ENCODE measurements at places on chromosomes 6 and 20.

DNA sequence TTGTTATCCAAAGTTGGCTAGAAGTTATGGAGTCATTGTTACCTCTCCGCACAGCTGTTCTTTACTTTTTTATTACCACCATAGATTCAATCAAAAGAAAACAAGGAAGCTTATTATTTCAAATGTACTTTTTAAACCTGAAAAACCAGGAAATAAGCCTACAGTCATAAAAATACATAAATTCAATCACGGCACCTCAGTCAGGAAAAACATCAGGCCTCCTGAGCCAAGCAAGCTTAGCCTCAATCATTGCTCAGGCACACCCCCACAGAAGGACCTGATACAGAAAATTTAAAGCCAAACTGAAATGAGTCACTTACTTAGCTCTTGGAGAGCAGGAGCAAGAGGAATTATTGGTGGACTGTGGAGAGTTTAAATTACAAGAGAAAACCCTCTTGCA lies 44.3 kb downstream of the MARCKS start:
- DNase-seq = no peak

DNA sequence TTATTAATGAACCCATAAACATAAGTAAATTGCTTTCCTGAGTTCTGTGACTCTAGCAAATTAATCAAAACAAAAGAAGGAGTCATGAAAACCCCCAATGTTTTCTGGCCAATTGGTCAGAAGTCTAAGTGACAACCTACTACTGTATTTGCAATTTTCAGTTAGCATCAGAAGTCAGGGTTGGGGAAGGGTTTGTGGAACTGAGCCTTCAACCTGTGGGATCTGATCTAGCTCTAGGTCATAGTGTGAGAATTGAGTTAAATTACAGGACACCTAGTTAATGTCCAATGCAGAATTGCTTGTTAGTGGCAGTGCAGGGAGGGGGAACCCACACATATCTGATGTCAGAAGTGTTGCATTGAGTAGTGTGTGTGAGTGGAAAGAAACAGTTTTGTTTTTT lies 142.4 kb downstream of the ISM1 start:
- DNase-seq = no peak

DNA sequence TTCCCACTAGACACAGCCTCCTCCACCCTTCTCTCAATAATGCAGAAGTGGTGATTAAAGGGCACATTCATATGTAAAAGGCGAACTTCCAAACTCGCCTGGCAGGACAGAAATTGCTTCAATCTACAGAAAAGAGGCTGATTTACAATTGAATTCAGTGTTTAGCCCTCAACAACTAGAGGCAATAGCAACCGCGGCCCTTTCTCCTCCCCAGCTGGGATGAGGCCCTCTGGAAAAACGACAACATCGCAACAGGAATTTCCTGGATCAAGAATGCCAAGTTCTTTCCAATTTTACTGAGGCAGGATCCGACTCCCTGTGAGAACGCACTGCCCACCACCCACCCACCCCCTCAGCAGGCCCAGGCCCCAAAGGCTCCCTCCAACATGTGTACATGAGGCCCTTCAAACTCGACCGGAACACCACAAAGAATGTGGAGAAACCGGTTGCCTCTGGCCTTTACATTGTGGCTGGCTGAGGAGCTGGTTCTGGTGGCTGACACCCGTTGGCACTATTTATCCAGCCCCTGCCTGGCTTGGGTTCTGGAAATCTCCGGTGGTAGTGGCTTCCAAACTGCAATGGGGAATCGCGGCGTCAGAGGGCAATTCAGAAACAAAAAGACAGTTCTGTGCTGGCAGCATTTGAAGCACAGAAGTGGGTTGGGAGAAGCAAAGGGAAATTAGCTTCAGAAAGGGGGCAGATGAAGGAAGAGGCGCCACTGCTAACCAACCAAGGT lies 36.8 kb downstream of the ZMYND8 start:
- DNase-seq = no peak

- no peak for DNase-seq
These were observed 84.7 kb upstream of the SUPT3H start for GRCh38 chr6:45462190-45463134.

DNA sequence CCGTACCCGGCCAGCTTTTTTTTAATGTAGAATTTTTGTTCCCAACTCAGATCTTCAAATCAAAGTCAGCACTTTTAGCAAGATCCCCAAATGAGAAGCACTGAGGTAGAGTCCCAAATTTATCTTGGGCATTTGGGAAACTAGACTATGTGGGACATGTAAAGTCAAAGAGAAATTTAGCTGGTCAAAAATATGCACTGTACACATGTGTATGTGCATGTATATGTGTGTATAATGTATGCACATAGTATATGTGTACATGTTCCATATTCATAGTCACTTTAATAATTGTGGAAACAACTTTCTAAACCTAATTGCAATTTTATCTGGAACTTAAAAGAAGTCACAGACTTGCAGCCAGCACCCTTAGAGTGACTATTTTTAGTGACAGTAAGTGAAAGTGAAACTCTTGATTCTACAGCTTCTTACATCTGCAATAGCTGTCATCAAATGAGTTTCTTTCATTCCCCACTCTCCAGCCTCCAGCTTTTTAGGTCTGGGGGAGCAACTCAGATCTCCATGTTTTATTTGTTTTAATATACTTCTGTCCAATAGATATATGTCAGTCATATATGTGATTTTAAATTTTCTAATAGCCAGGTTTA lies 53.6 kb downstream of the CDC40 start:
- DNase-seq = no peak

- DNase-seq = no peak
These were observed 1.3 kb downstream of the BTBD3 start for GRCh38 chr20:11918981-11919380.

DNA sequence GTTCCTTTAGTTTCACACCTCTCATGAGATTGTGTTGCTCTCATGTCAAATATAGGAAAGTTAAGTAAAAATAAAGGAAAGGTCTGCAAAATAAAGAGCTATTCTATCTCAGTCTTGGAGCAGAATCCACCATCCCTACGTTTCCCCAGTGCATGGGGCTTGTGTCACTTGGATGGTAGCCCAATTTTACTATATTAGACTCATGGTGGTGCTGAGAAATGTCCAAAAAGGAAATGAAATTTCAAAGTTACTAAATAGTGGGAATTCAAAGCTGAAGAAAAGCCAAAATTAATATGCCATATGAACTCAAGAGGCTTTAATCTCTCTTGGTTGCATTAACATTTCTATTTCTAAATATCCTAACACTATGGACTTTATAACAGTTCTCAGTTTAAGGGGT lies 1283.3 kb upstream of the GJE1 start:
- no peak for DNase-seq

- DNase-seq = no peak
These were observed 115.5 kb downstream of the IRF4 start for GRCh38 chr6:506920-507622.

GRCh38 chr6:125526007-125526720 lies 223.3 kb upstream of the HEY2 start:
- no peak for DNase-seq

- no peak for DNase-seq
These were observed 212.6 kb upstream of the RSPO3 start for GRCh38 chr6:126905917-126906316.

DNA sequence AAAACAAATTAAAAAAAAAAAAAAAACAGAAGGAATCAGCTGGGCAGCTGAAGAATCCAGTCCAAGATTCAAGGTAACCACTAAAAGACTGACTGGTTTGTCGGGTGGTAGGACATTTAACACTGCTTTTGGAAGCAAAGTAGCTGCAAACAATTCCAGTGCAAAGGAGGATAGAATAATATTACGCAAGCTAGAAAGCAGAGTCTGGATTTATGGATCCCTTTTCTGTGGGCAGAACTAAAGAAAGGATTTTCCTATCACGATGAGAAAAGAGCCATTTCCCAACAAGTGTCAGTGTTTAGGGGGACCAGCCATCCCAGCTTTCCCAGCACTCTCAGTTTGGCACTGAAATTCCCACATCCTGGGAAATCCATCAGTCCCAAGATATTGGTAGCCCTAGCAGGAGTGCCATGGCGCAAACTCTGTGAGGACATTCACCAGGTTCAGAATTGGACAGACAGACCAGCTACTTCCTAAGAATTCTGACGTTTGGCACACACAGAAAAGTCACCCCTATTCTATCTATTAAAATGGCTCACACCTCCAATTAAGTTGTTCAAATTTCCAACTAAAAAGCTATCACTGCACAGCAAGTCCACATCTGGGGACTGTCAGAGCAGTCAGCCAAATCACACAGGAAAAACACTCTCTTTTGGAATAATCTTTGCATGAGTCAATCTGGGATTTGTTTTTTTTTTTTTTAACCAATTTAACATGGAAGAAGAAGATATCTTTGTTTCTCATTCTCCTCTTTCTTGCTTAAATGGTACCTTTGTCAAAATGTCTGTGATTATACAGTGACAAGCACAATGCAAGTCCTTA lies 356.8 kb upstream of the ARID1B start:
- DNase-seq = no peak

DNA sequence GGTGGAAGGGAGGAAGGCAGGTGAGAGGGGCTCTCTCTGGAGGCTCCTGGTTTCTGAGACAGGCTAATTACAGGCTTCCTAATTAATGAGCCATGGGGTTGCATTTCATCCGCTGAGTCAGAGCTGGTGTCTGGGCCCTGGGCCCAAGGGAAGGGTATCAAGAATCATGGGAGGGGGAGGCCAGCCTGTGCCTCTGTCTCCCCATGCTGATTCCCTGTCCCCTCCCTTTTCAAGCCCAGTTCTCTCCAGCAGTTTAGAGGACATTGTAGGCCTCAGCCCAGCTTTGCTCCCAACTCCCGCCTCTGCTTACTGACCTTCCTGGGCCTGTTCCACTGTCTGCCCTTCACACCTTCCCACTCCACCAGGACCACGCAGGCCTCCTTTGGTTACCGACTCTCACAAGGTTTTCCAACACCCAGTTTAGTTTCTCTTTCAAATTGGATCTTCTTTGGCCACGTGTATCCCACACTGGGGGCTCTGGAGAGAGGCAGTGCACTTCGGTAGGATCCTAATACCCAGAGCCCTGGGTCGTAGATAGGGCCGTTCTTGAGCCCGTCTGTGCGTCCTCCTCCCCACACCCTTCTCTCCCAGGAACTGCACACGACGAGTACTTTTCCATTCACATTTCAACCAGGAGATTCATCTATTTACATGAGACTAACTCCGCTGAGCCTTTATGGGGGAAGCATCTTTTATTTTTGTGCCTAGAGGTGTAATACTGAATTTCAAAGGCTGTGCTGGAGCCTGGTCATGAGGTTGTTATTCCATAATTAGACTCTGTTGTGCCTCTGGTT lies 18.2 kb upstream of the AVP start:
- no peak for DNase-seq

DNA sequence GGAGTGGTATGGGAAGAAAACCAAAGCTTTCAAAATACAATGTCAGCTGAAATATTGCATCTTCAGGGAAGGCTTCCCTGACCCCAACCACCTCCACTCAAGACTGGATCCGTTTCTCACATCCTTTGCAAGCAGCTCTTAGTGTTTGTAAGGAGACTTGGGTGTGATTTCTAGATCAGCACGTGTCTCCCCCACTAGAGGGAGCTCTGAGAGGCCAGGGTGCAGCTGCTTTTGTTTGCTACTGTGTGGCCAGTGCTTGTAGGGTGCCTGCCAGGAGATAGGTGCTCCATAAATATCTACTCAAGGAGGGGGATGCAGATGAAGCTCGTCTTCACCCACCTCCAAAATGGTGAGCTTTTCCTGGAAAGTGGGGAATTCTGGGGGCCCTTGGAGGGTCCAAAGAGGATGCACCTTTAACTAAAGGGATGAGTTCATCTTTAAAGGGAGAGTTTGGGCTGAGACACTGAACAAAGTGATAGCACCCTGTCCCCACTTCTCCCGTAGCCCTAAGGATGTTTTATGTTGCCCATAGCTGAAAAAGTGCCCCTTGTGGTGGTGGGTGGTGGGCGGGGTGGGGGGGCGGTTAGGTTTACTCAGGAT lies 52.6 kb upstream of the MAFB start:
- DNase-seq = peak; percentile 43

DNA sequence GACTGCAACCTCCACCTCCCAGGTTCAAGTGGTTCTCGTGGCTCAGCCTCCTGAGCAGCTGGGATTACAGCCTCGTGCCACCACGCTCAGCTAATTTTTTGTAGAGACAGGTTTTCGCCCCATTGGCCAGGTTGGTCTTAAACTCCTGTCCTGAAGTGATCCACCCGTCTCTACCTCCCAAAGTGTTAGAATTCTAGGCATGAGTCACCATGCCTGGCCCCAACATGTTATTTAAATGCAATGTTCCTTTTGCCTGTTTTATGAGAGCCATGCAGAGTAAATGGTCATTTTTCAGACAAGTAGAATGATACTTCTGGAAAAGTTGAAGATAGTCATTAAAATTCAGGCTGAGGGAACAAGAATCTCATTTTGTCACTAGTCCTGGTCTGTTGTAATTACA lies 43.8 kb upstream of the RPS6KA2 start:
- DNase-seq = no peak

GRCh38 chr6:147184379-147184778 lies 19.8 kb upstream of the STXBP5 start:
- DNase-seq = no peak

DNA sequence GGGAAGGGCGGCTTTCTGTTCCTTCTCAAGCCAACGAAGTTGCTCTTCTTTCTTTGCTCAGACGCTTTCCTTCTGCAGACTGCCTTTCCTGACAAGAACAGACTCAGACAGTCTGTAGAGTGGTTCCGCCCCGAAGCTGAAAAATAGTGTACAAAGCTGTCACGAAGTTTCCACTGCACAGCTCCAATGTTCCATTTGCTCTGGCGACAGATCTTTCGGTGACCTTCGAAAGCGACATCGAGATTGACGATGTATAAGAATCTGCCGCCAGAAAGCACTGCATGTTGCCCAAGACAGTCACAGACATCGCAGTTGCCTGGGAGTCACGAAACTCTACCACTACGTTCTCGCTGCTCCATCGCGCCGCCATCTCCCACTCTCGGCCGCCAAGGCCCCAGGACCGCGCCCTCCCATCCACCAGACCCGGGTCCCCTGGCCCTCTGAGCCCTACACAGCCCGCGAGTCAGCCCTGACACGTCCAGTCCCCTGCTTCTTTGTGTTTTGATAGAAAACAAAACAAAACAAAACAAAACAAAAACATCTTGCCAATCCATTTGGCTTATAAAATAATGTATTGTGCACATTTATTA lies 42.1 kb upstream of the ZNF184 start:
- no peak for DNase-seq

GRCh38 chr6:45830441-45831139 lies 185.1 kb downstream of the CLIC5 start:
- no peak for DNase-seq

DNA sequence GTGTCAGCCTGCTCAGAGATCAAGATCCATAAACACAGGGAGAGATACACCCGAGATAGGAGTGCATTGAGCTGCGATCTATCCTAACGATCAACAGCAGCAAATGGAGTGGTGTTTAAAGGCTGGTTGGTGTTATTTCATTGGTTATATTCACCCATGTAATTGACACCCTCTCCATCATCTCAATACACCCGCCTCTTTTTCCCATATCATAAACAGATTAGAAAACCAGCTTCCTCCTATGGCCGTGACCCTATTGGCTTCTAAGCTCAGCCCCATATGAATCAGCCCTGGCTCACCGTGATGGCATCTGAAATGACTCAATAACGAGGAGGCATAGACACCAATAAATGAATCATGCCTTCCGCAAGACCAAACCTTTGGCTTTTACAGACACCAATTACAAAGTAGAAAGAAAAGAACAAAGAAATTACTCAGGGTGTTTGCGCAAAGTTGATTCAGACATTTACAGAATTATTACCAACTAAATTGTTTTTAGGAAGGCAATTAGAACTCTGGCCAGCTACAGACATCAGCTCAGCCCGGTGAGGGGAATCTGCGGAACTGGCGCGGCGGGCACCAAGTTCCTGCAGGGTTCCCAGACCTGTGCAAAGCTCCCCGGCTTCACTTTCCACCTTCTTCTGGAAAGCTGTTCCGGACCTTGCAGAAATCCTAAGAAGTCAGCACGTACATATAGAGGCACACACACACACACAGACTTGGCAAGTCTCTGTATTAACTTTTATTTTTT lies 11.5 kb downstream of the PMEPA1 start:
- no peak for DNase-seq

All from HuH-7 (cell line).